NCI-H446 (cell line): ENCODE measurements at places on chromosomes 4 and X.

GRCh38 chr4:52572936-52573485 lies 86.1 kb downstream of the USP46 start:
- no peak for DNase-seq

DNA sequence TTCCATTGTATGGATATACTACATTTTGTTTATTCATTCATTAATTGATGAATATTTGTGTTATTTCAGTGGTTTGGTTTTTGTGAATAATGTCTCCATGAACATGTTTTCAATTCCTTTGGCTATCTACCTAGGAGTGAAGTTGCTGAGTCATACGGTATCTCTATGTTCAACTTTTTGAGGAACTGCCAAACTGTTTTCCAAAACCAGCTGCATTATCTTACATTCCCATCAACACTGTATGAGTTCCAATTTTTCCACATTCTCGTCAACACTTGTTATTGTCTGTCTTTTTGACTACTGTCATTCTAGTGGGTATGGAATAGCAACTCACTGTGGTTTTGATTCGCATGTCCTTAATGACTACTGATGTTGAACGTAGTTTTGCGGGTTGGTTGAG lies 388.6 kb upstream of the MAGEB2 start:
- no peak for DNase-seq

DNA sequence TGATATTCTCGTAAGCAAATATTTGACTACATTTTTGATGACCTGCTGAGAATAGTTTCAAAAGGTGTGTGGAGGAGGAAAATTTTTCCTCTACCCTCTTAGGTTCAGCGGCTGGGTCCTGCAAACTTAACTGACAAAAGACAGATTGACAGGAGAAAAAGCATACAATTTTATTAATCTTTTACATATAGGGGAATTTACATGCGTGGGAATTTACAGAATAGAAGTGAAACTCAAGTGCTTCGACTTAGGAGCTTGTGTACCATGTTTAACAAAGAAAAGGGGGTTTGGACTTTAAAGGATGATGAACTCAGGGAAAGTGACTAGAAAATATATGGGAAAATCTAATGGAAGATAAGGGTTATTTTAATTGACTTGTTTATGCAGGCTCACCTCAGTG lies 2.5 kb downstream of the HERC6 start:
- no peak for DNase-seq

DNA sequence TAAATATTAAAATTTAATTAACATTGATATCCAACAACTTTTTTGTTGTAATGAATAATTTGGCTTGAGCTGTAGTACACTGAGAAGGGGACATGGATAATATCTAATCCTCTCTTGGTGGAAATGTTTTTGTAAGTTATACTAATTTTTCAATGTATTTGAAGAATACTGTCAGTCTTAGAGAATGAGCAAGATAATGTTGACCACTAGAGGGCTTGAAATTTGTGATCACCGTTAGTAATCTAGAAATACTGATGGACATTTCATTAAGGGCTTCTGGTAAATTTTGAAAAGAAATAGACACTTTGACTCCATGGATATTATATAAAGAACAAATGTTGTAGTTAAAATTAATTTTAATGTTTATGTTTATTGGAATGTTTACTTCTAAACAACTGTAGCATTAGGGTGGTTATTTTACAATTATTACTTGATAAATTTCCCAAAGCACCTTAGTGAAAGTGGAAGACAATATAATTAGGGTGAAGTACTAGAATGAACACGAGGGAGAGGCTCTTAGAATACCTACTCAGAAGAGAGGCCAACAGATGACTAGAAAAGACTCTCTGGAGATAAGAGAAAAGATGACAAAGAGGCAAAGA lies 20.0 kb upstream of the CAMK2D start:
- DNase-seq, result peak; percentile 65

- DNase-seq, result no peak
These were observed 150.6 kb downstream of the IL15 start for GRCh38 chr4:141786946-141787345.

- no peak for DNase-seq
These were observed at the start of gene TLR8 for GRCh38 chrX:12906046-12906761. TLR8 (plus strand) TSS chrX:12906620; CDS start chrX:12906707, 87 bp downstream.

DNA sequence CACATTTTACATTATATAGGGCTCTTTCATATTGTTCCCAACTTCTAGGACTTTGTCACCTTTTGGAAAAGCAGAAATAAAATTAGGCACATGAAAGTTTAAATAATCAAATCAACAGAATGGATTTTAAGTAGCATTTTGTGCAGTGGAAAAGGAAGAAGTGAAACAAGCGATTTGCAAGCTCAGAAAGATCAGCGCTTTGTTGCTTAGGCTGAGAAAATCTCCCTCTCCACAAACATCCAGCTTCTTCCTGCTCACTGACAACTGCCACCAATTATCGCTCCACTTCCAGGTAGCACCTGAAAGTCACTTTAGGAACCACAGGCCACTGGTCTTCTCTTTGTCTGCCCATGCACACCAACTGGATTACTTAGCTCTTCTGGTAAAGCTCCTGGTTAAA lies 2.0 kb upstream of the PDK3 start:
- no peak for DNase-seq

GRCh38 chr4:44210750-44211149 lies 237.9 kb downstream of the KCTD8 start:
- no peak for DNase-seq

DNA sequence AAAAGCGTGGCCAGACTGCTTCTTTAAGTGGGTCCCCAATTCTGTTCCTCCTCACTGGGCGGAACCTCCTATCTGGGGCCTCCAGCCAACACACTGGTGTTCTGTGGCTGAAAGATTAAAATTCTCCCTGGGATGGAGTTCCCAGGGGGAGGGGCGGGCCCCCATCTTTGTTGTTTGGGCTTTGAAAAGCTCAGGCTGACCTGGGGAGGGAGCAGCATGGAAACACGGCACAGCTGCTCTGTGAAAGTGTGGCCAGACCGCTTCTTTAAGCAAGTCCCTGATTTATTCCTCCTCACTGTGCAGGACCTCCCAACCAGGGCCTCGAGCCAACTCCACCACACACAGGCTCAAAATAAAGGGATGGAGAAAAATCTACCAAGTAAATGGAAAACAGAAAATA lies 219.5 kb downstream of the TMEM47 start:
- DNase-seq, result no peak

- no peak for DNase-seq
These were observed 178.2 kb upstream of the HCCS start for GRCh38 chrX:10932842-10933440.

DNA sequence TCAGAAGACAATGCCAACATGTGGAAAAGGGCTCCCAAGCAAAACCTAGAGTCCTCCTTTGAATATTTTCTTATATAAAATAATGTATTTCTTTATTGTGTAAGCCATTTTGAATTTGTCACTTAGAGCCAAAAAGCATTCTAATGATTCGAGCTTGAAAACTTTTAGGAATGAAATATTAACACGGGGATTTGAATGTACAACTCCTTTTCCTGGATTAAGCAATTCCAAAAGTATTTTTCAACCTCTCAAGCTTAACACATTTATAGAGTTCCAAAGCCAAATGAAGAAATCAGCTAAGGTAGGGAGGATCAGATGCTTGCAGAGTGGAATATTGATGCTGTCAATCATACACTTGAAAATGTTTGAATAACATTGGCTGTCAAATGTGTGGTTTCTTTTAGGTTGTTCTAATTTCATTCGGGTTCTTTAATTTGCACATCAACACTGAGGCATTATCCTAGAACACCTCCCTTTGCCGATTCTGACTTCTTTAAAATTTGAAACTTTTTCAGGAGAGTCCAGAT lies 67.2 kb upstream of the ETNPPL start:
- no peak for DNase-seq

- DNase-seq, result no peak
These were observed 352.7 kb downstream of the NKX6-1 start for GRCh38 chr4:84146300-84146959.

DNA sequence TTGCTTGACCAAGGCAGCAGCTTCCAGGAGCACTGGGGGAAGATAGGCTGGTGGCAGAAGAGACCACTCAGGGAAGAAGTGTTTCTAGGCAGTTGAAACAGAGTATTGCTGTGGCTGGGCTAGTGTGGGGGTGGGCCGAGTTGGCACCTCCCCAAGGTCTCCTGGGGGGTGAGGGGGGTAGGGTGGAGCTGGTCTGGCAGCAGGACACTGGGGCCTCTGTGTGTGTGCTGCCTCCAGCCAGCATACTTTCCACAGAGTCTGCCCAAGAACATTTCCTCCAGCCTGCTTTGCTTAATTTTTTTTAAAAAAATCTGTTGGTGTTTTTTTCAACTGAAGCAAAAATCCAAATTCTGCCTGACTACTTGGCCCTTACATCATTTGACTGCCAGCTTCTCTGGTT lies 4.0 kb downstream of the ITIH6 start:
- DNase-seq, result no peak

GRCh38 chr4:185536411-185536709 lies 1.1 kb upstream of the PDLIM3 start:
- no peak for DNase-seq

DNA sequence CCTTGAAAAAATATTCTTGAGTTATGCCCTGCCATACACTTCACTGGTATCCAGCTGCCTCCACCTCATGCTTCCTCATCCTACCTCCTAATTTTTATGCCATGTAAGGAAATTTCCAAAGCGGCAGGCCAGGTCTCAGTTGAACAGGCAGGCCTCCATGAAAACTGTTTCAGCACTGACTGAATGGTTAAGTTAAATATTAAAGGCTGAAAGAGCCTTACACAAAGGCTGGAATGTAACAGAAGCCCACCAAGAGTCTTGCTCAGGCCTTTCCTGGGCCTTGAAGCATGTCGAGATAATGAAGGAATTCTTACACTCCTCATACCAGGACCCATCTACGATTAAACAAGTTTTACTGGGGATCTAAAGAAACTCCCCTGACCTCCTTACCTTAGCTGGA lies 359.6 kb upstream of the NOCT start:
- DNase-seq, result no peak

DNA sequence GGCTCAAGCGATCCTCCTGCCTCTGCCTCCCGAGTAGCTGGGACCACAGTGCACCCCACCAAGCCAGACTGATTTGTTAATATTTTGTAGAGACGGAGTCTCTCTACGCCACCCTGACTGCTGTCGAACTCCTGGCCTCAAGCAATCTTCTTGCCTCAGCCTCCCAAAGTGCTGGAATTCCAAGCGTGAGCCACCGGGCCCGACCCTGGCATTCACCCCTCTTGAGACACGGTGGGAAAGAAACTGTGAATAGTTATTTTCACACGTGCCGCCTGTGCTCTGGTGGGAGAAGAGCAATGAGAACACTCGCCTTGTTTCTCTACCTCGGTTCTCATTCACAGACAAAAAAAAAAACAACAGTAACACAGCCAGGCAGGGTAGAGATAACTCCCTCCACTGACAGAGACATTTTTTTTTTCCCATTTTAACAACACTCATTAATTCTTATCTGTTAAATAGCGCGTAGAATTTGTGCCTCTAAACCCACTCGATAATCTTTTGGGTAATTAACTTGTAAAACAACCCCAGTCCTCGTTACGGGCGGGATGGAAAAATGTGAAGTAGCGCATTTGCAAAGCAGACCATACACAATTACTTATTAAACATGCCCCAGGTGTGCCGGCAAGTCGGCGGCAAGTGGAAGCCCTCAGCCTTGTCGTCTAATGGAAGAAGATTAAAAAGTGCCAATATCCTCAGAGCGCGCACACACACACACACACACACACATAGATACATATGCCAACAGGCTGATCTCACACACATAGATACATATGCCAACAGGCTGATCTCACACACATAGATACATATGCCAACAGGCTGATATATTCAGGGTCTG lies 103.3 kb downstream of the DHRSX start:
- DNase-seq, result no peak

DNA sequence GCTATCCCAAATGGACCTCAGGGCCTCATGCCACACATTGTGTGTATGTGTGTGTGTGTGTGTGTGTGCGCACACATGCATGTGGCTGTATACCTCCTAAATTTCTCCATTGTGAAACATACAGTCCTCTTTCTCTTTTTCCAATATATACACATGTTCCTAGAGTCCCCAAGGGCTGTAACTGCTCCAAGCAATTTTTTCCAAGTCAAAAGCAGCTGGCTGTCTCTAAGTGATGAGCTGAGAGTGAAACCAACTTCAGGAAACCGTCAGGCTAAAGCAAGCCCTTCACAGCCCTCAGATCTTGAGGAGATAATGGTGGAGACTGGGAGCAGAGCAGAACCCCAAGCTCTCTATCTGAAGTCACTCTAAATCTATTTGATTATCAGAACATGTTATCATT lies 496.1 kb upstream of the DIPK2B start:
- DNase-seq, result no peak

GRCh38 chrX:63761639-63762038 lies 23.4 kb downstream of the ARHGEF9 start:
- no peak for DNase-seq

- DNase-seq, result no peak
These were observed 564 bp downstream of the FAM149A start for GRCh38 chr4:186104890-186105646.

GRCh38 chr4:73152893-73153292 lies 83.4 kb upstream of the COX18 start:
- no peak for DNase-seq

DNA sequence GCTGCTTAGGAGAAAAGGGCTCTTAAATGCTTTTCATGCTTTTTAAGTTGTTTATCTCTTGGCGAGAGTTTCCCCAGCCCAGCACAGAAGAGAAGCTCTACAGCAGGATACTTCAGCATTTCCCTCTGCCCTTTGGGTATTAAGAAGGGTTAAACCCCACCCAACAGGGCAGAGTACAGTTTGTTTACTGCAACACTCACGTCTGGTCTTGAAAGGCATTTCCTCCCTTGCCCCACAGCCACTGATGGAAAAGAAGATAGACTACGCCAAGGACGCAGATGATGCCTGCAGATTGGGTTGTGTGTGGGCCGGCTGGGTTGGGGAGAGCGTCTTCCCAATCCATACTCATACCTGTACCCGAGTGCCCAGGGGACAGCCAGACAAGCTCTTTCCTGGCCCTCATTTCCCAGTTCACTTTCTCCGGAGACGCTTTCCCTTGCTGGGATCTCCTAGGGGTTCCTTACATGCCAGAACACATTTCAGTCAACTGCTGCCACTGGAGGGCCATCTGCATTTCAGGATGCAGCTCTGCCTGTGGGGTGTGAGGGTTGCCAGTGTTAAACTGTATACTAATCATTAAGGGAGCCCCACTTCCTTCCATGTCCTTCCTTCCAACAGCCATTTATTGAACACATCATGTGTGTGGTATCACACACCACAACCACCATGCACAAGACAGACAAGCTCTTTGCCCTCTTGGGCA lies 96.5 kb upstream of the DHX15 start:
- no peak for DNase-seq

DNA sequence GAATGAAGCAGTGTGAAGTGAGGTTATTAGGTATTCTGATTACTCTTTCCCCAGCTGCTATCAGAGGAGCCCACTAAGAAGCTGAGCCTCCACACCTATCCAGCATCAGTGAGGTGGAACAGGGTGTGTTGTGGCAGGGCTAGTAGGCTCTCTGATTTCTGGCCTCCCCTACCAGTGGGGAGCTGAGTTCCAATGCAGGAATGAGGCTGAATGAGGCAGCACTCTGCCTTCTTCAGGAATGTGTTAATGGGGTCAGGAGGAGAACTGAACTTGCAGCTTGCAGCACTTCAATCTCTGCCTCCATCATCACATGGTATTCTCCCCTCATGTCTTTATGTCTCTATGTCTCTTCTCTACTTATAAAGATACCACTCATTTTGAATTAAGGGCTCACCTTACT lies 26.9 kb downstream of the SOX3 start:
- no peak for DNase-seq
